Renal cortex interstitium (tissue), 15 donors: ENCODE measurements at places on chromosomes 6 and 20. TPM values are rescaled to one million over a fixed set of nuclear protein-coding genes. Genes with fewer than 3 reads are reported as not detected.

The HM13 gene
- polyA plus RNA-seq, result 142 TPM

DNA sequence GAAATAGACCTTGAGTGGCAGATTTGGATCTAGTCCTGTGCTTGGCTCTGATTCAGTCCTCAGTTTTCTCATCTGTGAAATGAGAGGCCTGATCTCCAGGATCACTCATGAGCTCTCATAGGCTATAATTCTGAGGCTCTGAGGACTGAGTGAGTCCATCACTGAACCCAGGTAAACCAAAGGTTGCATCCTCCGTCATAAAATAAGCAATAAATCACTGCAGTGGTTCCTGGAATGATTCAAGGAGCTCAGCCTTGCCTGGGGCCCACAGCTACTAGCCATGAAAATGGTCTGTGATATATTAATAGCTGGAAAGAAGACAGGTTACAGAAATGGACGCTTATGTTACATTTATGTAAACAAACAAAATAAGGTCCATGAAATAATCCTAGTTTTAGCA, 124.8 kb downstream of the MAP3K7 start:
- no peak for DNase-seq

The OVOL2 gene
- polyA plus RNA-seq, result 1.5 TPM

The SAMD3 gene
- 0.80 TPM for polyA plus RNA-seq

DNA sequence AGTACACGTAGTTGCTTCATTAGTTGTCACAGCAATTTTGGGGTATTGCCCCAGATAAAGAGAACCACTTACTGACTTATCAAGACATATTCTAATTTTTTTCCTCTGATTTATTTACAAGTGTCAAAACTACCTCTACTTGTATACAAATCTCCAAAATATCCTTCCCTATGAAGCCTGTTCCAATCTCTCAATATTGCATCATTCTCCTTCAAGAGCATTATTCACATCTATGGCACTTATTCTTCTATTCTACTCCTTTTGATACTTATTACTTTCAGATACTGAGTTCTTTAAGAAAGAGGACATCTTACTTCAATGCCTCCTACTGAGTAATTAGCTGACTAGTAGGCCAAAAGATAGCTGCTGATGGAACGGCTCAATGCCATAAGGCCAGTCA, 105.2 kb downstream of the SMLR1 start:
- DNase-seq, result no peak
